ENCODE measurements at places on chromosomes 2 and 18.

DNA sequence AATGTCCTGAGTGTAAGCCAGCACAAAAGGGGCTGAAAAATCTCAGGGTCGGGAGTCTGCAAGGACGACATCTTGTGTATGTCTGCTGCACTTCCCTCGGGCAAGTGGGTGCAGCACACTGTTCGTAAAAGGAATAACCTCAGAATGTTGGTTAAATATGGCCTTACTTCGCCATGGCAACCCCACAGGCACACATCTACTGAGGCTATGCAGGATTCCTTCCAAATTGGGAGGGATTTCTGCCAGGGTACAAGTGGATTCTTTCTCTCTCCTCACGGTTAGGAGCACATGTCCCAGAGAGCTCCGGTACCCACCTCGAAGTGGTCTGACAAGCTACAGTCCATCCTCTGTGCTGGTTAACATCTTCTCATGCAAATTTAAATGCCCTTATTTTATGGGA, 277.7 kb upstream of the PXDN start:
- DNase-seq: no peak

GRCh38 chr18:9400197-9400596, 65.6 kb downstream of the TWSG1 start:
- no peak for DNase-seq

DNA sequence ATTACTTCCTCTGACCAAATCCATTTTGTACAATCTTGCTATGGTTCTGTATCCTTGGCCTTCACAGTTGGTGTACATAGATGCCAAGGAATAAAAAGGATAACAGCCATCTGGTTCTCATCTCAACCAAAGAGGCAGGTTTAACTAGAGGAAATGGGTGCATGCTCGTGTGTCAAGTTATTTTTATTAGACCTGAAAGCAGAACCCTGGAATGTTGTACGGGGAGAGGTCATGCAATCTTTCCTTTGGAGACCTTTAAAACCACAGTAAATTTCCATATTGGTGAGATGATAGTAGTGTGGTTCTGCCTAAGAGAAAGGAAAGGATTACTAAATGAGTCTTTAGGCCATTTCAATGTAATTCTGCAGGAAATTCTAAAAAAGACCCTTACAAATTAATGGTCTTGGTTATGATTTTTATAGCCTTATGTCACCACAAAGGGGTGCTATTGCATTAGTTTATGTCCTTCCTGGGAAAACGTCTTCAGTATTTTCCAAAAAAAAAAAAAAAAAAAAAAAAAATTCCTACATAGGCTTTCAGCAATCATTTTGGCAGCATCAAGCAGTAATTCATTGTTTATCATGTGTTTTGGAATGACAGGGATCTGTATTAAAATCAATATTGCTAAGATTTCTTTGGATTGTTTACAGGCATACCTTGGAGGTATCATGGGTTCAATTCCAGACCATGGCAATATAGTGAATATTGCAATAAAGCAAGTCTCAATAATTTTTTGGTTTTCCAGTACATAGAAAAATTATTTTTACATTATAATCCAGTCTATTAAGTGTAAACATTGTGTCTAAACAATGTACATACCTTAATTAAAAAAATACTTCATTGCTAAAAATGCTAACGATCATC, 270.8 kb downstream of the NYAP2 start:
- no peak for DNase-seq

DNA sequence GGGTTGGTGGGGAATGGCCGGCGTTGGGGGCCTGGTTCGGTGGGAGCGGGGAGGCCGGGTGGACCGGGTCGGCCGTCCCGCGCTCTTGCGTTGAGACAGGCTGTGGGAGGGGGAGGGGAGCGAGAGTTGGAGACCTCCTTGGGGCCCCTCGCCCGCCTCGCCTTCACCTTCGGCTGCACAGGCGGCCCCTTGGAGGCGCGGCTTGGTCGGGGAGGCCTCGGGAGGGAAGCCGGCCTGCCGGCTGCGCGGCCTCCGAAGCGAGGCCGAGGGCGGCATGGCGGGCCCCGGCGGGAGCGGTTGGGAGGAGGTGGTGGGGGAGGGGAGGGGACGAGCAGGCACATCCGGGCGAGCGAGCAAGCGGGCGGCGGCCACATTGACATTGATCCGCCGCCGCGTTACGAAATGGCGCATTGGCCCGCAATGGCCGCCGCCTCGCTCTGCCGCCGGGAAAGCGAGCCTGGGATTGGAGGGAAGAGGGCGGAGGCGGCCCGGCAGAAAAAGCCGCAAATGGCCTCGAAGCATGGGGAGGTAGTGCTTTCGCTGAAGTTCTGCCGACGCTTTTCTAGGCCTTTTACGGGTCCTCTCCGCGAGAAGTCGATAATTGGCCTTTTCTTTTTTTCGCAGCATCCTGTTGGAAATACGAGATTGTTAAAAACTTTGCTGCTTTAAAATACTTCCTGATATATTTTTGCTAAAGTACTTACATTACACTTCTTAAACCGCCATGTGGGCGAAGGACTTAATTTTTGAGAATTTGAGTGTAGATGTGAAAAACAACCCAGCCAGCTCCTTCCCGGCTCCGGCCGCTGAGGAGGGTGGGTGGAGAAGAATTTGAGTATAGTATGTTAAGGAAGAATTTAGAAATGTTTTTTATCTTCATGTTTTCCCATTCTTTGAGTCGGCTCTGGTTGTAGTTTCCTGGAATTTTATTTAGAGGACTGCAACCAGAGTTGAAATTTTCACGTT, 580 bp downstream of the HNRNPA3 start:
- peak; percentile 88 for DNase-seq

DNA sequence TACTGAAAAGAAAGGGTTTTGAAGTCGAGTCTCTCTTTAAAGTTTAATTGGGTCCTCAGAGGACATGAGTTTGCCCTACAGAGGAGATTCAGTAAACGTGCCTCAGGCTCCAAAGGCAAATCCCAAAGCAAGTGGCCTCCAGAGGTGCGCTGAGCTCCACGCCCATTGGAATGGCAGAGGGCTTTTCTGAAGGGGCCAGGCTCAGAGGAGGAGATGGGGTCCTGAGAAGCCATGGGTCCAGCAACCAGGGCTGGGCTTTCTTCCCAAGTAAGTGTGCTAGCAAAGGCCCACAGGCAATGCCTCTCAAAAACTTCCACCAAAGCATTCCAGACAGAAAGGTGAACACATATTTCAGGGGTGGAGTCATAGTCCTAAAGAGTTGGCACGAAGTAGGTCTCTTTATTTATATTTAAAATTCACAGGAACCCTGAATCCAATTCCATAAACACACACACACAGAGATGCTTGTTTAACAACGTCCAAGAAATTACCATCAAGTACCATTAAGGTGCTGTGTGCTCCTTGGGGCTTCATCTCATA, 93.0 kb upstream of the SH3BP4 start:
- DNase-seq: no peak

- DNase-seq: no peak
Observed at GRCh38 chr2:45736757-45737704, 85.6 kb downstream of the PRKCE start.

- no peak for DNase-seq
Observed at GRCh38 chr2:55012672-55013484, 37.4 kb downstream of the RTN4 start.

- no peak for DNase-seq
Observed at GRCh38 chr2:133314795-133315194, 253.5 kb downstream of the NCKAP5 start.

DNA sequence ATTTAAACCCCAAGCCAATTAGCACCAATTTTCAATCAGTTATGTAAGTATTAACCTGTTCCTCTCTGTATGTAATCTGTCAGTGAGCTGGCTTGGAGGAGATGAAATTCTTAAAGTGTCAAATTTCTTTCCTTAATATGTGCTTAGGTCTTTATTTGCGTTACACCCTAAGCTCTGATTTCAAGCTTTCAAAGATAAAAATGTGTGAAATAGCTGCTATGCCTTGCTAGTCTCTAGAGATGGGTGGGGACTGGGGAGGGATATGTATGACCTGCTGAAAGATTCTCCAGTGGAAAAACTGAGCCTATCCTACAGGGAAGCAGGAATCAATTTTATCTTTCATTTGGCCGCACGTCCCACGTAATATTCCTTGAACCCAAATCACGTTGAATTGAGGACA, 264.5 kb downstream of the RND3 start:
- DNase-seq: no peak

DNA sequence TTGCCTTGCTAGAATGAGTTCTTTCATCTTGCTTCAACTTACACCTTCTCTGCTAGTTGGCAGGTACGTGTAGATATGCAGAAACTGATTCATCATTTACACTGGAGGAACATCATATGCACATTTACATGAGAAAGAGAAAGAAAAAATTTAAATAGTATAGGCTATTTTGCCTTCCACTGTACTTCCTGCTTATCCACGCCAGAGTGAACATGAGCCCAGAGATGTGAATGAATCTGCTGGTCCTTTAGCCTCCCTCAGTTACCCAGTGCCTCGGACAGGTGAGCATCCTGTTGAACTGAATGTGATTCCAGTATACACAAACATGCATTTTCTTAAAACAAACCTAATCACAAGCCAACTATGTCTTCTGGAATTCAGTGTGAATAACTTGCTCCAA, 83.6 kb downstream of the SESTD1 start:
- no peak for DNase-seq

- no peak for DNase-seq
Observed at GRCh38 chr18:34818064-34818463, 108.0 kb downstream of the DTNA start.

DNA sequence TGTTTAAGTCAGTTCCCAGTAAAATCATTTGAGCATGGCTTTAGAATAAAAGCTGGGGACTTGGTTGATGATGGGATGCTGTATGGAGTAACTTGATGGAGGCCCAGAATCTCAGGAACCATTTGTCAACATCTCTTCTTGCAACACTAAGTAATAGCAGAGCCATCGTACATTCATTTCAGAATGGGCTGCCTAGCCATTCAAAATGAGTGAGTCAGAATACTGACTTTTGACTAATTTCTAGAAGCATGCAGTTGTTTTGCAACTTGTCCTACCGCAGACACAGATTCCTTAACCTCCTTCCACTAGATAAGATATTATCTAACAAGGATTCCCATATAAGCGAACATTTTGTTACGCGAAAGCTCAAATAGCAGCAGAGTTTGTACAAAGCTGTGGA, 229.5 kb downstream of the CNTNAP5 start:
- DNase-seq: no peak

DNA sequence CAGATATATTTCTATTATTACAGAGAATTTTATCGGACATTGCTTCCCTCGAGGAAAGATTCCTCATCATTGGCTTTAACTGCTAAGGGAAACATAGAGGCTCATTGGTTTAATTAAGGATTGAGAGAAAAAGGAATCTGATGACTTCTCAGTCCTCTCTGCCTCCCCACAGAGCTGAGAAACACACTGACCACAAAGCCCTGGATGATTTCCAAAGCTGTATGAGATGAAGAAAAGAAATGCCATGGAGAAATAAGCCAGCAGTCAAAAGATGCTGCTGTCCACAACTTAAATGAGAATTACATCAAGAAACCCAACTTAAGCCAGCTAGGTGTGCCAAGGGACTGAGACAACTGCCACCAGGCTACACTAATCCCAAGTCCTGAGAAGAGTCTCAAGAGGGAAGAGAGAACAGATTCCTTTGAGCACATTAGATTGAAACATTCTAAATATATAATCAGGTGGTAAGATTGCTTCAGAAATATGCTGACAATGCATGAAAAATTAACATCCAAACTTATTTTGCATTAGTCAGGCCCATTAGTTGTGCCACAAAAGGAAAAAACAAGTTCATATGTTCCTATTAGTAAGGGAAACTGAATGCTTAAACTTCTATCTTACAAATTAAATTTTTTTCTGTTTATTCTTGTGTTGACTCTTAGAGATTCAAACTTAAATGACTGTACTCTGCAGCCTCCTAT, 308.1 kb upstream of the CYRIA start:
- DNase-seq: no peak

GRCh38 chr18:10197097-10197496, 257.3 kb upstream of the APCDD1 start:
- DNase-seq: no peak

DNA sequence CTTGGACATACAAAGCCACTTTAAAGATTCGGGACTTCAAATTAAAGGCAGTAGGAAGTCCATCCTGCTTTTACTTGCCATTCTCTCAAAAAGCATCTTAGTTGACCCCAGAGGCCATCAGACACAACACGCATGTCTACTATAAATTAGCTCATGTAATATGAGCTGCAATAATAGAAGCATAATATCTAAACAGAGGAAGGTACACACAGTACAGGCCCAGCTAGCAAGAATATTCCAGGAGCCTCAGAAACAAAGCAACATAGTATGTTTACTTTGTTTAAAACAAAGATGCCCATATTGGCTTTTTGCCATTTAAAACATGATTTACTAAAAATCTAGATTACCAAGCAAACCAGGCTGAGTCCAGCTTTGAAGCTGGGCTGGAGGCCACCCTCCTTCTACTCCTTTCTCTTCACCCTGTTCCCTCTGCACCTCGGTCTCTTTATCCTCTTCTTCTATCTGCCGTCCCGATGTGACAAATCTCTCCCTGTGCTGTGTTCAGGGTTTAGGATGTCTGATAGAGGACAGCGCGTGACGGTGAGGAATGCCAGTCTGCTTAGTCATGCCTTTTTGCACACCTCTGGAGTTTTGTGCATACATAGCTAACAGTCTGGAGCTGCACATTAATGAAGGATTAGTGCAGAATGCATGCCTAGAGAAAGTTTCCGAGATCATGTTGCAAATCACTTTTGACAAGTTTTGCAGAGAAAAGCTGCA, 28.2 kb downstream of the DTNA start:
- DNase-seq: no peak

- no peak for DNase-seq
Observed at GRCh38 chr2:157056200-157056676, 201.3 kb upstream of the GALNT5 start.

- DNase-seq: no peak
Observed at GRCh38 chr2:20615068-20615465, 35.8 kb downstream of the HS1BP3 start.

DNA sequence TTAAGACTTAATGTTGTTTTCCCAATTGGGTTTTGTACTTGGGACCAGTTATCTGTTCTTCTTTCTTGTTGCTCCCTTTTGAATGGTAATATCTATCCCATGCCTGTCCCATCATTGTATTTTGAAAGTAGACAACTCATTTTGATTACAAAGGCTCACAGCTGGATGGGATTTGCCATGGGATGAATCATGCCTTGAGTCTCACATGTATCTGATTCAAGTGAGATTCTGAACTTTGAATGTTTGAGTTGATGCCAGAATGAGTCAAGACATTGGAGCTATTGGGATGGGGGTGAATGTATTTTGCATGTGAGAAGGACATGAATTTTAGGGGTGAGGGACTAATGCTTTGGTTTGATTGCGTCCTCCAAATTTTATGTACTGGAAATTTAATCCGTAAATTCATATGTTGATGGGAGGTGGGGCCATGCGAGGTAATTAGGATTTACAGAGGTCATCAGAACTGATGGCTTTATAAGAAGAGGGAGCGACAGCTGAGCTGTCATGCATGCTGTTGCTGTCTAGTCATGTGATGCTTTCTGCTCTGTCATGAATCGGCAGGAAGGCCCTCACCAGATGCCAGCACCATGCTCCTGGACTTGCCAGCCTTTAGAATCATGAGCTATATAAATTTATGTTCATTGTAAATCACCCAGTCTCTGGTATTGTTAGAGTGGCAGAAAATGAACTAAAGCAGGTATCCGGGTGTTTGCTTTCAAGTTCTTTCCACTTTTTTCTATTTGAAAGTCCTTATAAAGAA, 741.3 kb upstream of the RAB6C start:
- DNase-seq: no peak

Measured in stimulated activated CD4-positive, alpha-beta T cell treated with anti-CD3 and anti-CD28 coated beads, Interleukin-1b, Interleukin-23, amount 100 ng/mL, for 24 hours (primary cell).